ENCODE measurements at places on chromosomes 1 and 21. TPM values are rescaled to one million over a fixed set of nuclear protein-coding genes. Genes with fewer than 3 reads are reported as not detected.

GRCh38 chr1:173853074-173853473, 14.7 kb downstream of the GAS5 start:
- no peak for DNase-seq

DNA sequence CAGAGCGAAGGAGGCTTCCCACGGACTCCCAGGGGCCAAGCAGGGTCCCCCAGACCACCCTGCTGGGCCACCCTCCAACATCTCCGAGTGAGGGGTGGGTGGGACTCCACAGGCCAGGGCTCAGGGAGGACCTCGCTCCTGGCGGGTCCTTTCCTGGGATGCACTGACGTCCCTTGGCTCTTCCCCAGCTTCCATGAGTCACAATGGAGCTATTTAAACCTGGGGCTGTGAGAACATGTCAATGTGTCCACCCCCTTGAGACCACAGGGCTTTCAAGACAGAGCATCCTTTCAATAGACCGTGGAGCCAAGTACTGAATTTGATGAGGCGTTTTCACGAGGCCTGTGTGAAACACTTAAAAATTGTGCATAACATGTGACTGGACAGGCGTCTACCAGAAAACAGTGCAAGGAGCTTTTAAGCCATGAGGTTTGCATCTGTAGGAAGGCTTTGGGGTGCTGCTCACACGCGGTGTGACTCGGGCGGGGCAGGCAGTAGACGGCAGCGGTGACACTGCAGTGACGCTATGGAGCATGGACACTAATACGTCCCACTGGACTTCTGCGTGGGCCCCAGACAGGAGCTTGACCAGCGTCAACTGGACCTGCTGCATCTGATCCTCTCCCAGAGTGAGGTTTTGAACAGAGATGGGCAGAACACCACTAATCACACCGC, 24.1 kb upstream of the NPHP4 start:
- no peak for DNase-seq

GRCh38 chr21:19049567-19049966, 646.0 kb upstream of the TMPRSS15 start:
- no peak for DNase-seq

DNA sequence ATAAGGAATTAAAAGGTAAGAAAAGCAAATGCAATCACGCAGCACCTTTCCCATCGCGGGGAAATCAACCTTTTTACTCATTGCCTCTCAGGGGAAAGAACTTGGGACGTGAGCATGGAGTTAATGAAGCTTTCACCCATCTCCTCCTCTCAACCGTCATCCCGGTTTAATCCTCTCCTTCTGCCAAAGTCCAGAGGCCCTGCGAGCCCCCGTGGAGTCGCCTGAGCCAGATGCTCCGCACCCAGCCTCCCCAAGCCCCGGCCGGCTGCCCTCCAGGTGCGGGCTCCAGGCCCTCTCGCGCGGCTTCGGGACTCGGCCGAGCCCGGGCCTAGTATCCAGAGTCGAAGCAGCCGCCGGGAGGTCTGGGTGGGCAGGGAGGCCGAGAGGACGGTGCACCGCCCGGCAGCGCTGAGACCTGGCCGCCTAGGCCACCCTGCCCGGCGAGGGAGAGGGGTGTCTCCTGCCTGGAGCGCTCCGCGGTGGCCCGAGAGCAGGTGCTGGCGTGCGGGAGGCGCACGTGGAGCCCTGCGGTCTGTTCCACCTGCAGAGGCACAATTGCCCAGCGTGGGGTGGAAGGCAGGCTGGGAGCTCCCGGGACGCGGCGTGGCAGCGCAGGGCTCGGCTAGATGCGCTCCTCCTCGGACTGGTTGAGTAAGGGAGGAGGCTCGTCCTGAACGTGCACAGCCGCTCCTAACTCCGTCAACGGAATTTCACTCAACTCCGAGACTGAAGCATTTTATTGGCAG, 218.5 kb downstream of the SDCCAG8 start:
- no peak for DNase-seq

The ATP1A4 gene
- total RNA-seq, result 0.61 TPM
